ENCODE measurements at places on chromosomes 4 and X.

DNA sequence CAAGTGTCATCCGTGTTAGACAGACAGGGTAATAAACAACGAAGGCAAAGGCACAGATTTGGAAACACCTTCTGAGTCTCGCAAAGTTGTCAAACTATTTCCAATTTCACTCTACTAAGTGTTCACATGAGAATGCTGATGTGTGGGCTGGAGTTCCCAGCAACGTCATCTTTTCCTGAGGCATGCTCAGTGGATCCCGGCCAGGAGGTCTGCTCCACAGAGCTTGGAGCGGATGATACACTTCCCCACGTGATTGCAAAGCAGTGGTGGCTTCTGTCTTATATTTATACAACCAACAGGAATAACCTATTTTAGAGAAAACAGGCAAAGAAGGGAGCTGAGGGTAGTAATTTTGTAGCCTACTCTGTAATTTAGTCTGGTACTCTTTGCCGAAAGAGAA lies 40.1 kb upstream of the PDK3 start:
- DNase-seq, result no peak

- DNase-seq, result peak; percentile 3
Observed at GRCh38 chr4:111500858-111501257, 644.4 kb upstream of the FAM241A start.

- DNase-seq, result no peak
Observed at GRCh38 chr4:26260571-26260970, 60.2 kb upstream of the RBPJ start.

DNA sequence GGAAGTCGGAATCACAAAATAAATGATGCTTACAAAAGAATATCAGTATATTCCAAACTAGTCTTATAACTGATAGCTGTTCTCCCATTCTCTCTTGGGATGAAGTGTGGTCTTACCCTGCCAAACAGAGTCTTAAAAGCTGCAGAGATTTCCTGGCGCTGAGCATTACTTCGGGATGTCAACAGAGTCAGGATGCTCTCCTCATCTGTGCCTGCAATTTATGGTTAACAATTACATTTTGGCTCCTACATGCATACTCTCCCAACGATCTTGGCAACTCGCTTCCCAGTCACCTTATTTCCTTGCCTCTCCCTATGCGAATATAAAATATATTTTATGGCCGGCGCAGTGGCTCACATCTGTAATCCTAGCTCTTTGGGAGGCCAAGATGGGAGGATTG lies 12.2 kb downstream of the ANXA5 start:
- no peak for DNase-seq

DNA sequence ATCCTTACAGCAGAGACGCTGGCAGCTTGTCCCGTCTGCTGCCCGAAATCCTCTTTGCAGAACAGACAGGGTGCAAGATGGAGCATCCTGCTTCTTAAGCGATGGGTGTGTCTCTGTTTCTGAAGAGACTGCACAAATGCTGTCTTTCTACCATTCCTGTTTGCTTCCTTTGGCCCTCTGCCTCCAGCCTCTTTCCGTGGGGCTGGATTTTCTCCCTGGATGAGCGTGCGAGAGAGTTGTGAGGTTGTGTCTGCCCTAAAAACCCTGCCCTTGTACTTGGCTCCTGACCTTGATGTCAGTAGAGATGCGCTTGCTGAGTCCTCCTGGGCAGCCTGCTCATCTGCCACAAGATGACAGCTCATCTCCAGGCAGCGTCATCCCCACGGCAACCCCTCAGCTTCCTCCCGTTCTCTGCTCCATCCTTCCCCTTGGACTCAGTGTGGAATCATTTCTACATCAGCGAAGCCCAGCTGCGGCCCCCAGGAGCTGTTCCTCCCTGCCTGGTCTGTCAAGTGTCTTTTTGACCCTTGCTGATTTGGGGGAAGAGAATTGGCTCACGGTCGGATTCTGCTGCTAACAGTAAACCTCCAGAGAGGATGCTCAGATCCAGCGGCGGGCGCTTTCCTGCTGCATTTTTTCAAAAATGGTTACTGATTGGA lies 246.2 kb downstream of the ASMT start:
- no peak for DNase-seq

DNA sequence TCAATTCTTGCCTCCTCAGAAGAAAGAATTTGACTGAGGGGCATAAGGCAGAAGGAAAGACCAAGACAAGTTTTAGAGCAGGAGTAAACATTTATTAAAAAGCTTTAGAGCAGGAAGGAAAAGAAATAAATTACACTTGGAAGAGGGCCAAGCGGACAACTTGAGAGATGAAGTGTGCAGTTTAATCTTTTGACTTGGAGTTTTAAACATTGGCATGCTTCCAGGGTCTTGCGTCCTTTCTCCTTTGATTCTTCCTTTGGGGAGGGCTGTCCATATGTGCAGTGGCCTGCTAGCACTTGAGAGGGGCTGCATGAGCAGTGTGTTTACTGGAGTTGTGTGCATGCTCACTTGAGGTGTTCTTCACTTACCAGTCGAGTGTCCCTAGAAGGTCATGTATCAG lies 275.8 kb upstream of the IL1RAPL1 start:
- no peak for DNase-seq

GRCh38 chr4:122759639-122760310 lies 27.3 kb downstream of the BBS12 start:
- no peak for DNase-seq

DNA sequence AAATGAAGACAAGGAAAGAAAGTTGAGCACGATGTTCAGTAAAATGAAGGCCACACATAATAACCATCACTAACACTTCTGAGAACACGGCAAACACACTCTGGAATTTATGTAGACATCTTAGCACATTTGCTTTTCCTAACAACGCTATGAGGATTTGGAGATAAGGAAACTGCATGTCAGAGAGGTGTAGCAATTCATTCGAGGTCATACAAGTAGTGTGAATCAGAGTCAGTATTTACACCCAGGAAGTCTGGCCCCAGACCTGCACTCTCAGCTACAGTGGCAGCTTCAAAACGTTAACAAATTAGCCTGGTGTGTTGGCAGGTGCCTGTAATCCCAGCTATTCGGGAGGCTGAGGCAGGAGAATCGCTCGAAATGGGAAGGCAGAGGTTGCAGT lies 253.4 kb downstream of the PDGFC start:
- DNase-seq, result no peak

GRCh38 chrX:151687635-151688034 lies 7.6 kb upstream of the PRRG3 start:
- DNase-seq, result no peak

DNA sequence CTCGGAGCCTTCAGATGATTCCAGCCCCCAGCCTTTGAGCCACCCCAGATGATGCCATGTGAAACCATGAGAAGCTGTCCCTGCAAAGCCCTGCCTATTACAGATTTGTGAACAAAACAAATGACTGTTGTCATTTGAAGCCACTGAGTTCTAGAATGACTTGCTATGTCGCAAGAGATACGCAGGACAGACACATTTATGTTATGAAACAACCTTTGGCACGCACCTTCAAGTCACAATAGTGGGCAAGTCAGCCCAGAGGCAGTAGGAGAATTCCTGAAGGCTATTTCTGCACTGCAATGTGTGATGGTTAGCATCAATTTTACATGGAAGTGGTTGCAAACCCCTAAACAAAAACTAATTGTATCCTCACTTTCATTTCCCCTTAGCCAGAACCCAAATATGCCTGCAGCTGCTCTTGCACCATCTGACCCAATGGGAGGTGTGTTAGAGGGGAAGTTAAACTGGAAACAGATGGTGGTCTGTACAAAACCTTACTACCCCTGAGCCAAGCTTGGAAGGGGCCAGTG lies 174.4 kb upstream of the ATP6AP2 start:
- no peak for DNase-seq

DNA sequence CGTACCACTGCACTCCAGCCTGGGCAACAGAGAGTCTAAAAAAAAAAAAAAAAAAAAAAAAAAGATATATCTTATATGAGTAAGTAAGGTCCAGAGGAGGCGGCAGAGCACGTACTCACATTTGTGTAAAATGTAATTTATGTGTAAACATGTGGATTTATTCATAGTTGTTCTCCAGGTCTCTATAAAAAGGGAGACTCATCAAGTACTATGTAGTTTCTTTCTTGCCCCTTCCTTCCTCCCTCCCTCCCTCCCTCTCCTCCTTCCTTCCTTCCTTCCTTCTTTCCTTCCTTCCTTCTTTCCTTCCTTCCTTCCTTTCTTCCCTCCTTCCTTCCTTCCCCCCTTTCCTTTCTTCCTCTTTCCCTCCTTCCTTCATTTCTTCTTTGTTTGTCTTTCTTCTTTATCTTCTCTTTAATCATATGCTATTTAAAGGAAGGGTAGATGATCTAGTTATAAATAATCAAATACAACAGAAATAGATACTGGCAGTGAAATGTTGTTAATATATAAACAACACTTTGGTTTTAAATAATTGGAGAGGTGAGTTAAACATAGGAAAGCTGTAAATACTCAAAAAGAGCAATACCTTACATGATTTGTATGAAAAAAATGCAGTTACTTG lies 344.8 kb downstream of the ANK2 start:
- no peak for DNase-seq

GRCh38 chr4:176453658-176454057 lies 133.9 kb downstream of the SPCS3 start:
- no peak for DNase-seq

DNA sequence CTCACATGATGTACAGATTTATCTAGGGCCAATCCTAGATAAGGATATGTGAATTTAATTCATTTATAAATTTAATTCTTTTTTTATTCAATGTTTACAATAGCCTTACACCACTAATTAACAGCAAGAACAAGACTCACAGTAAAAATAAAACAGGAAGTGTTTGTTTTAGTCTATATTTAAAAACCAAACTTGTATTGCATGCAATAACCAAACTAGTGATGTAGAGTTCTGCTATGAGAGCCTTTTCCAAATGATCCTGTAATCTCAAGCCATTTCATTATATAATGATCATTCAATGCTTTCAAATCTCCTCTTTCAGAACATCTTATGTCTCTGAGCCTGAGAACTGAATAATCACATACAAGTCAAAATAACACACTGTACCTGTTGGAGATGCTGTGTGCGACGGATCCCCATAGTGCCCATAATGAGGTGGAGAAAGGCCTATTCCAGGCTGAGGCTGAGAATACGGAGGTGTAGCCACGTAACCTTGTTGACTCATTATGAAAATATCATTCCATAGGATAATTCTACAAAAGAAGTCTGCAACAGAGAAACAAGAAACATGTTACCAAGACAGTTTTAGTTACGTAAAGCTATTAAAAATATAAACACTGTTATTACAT lies 2.6 kb downstream of the SEC24D start:
- DNase-seq, result no peak

DNA sequence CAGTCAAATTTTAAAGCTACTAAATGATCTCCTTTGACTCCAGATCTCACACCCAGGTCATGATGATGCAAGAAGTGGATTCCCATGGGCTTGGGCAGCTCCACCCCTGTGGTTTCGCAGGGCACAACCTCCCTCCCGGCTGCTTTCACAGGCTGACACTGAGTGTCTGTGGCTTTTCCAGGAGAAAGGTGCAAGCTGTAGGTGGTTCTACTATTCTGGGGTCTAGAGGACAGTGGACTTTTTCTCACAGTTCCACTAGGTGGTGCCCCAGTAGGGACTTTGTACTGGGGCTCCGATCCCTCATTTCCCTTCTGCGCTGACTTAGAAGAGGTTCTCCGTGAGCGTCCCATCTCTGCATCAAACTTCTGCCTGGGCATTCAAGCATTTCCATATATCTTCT lies 845.2 kb downstream of the PCDH18 start:
- no peak for DNase-seq

DNA sequence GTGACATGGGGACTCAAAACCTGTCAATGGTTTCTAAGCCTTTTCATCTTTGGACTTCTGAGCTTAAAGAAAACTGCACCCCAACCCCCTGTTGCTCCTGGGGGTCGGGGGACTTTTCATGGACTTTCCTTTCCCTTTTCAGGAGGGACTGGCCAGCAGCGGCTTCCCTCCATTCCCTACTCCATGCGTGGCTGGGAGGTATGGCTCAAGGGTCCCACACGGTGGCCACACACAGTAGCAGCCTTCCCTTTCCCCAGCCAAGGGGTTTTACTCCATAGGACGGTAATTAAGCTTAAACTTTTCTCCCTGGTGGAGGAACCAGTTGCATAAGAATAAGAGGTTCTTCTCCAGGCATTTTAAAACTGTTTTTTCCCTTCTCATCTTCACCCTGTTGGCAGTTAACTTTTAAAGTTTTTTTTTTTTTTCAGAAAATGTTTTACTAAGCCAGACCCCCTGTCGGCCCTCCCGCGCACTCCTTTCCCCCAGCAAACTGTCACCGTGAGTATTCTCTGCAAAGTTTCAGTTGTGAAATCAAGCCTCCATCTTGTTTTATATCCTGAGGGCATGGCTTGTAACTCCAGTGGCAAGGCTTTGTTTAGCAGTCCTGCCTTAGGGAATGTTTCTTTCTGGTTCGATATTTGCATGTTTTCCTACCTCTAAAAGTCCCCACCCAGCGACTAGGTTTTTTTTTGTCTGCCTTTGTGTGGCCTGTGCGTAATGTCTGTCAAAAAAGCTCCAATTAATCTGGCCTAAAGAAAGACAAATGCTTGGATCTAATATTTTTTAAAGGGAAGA lies 325.7 kb downstream of the TLL1 start:
- no peak for DNase-seq

DNA sequence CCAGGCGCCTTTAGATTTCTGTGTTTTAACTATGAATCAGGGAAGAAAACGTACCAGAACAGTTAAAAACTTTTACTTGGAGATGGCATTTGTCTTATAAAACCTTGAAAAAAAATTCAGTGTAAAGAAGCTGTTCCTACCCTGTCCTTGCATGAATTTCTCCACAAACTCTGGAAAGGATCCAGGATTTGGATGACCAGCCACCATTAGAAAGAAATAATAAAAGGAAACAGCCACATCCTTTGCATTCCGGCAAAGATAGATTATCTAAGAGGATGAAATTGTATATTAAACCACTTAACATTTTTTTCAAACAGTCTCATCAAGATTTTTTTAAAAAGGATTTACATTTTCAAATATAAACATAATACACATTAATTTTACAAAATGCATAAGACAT lies 10.6 kb downstream of the SULT1E1 start:
- DNase-seq, result no peak

GRCh38 chr4:137529432-137529831 lies 2.9 kb downstream of the PCDH18 start:
- DNase-seq, result no peak

DNA sequence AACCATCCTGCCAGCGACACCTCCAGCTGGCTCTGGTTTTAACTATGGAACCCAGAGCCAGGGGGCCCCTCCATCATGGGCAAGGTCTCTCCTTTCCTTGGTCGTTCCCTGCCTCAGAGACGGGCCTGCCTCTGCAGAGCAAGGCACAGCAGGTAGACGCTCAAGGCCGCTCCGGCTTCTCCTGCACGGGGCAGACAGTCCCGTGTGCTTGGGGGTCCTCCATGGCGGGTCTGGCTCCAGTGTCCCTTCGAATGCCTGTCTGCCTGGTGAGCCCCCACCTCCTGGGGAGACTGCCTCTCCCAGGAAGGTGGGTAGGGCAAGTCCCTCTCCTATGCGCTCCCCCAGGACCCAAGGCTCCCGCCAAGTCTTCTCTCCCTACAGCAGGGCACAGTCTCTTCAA lies 71.5 kb downstream of the ACOX3 start:
- DNase-seq, result no peak

Data from SHP77 treated with DMSO at 0.1 percent for 48 hours (cell line).